IPS DF 6.9 (cell line): ENCODE measurements at places on chromosomes 1 and 21.

DNA sequence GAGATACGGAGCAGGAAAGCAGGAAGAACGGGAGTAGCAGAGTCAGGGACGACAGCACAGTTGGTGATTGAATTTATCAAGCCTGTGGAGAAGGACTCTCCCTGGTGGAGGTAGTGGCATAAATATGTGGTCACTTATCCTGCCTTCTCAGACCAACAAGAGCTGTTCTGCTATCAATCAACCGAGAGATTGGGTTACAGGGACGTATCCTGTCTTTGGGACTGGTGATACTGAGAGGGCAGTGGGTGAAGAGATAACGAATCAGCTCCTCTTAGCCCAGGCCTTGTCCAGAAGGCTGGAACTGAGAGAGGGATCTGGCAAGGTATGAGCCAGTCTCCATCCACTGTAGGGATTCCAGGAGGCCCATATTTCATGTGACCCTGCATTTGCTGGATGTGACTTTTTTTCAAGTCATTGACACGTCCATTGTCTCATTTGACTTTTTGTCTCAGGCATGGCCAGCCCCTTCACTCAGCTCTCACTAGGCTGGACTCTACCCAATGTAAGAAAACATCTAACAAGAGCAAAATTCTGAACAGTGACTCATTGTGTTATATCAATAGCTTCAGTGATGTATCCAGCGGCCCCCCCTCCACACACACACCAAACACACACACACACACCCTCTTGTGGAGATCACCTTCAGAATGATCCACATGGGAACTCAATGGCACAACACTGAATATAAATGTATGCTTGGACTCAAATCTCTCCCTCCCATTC, 11.3 kb downstream of the C1orf116 start:
- no peak for DNase-seq

DNA sequence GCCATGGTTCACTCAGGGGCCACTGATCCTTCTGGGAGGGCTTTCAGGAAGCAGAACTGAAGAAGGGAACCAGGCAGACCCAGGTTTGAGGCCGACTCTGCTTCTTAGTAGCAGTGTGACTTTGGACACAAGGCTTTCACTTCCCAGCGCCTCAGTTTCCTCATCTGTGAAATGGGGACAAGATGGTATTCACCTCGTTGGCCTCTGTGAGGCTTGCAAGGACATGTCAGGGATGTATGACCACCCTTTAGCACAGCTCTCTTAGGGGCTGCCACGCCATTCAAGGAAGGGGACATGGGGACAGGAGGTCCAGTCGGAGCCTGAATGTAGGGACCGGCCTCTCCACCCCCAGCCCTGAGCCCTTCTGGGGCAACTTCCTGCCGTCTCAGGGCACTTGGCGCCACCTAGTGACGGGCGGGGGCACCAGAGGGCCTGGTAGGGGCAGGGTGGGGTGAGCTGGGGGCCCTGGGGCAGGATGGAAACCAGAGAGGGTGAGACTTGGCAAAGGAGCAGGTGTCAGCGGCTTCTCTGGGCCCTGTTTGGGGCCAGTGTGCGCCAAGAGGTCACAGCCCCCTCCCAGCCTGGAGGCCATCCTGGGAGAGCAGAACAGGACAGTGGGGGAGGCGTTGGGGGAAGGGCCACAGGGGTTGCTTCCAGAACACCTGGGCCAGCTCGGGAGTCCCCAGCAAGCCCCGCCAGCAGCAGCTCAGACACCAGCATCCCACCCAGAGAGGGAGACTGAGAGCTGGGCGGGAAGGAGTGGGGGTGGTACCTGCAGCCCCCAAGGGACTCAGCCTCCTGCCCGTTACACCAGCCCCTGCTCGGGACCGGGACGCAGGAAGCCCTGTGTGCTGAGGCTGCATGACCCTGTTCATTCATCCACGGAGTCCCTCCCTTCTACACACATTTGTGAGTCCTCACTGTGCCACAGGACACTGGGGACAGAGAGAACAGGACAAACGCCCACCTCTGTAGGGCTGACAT, 102.5 kb upstream of the TARDBP start:
- peak; percentile 35 for DNase-seq

DNA sequence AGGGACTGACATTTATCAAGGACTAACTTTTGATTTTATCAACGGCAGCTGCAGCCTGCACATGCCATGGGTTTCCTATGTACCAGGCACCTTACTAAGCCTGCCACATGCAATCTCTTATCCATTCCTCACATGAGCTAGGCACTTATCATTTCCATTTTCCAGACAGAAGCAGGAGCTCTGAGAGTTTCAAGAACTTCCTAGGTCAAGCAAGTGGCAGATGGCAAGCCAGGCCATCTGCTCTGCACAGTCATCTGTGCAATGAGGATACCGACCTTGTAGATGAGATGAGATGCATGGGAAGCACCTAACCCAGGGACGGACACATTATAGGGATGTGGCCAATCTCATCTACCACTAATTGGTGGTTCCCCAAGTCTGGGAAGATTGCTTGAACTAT, 339.4 kb upstream of the USP24 start:
- DNase-seq, result no peak

- DNase-seq, result no peak
These were observed 234.8 kb downstream of the NCAM2 start for GRCh38 chr21:21233051-21233450.

- DNase-seq, result no peak
These were observed 60.6 kb downstream of the RIPK4 start for GRCh38 chr21:41706263-41706639.

DNA sequence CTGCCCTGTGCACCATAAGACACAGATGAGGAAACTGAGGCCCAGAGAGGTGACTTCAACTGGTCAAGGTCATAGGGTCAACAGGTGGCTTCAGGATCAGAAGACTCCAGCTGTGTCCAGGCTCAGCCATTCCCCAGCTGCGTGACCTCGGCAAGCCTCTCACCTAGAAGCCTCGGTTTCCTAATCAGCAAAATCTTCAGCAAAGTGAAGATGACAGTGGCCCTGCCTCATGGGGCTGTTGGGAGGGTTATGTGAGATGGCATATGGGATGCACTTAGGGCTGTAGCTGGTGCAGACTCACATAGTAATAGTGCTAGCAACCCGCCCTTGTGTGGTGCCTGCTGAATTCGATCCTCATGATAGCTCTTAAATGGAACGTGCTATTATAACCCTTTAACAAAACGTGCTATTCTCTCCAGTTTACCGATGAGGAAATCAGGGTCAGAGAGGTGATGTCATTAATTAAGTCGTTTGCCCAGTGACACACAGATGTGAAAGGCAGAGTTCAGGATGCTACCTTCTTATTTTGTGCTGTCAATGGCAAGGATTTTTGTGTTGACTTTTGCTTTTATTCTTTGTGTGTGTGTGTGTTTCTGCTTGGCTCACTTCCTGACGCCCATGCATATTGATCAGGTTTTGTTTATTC, 472.9 kb downstream of the MATN1 start:
- DNase-seq, result no peak

DNA sequence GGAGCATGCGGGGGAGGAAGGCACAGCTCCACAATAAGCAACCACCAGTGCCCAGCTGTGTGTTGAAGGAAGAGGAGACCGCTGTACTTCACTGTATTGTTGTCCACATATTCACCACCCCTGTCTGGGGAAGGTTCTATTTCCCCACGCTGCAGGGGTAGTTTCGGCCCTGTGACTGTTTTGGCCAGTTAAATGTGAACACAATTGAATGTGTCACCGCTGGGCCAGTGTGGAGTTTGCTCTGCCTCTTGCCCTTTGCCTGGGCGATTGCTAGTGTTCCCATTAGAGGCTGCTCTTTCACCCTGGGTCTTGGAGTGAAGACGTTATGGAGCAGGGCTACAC, 32.6 kb downstream of the UBE4B start:
- DNase-seq, result no peak
